CD4-positive, alpha-beta T cell treated with Interleukin-17A for 4 hours (primary cell): ENCODE measurements at places on chromosomes 3 and 15.

DNA sequence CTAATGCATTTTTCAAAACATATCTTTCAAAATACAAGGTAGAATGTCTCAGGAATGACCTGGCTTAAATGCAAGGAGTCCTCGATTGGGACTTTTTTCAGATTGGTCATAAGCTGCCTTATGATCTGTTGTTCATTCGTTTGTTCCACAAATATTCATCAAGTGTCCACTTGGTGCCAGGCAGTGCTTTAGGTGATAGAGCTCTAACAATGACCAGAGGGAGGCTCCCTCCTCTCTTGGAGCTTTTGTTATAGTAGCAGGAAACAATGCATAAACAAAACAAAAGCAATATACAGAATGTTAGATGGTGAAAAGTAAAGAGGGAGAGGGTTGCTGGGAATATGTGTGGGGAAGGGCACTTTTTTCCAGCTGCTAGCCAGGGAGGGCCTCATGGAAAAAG, 156.1 kb downstream of the MCTP2 start:
- no peak for DNase-seq

GRCh38 chr15:31399544-31400171, 73.0 kb downstream of the KLF13 start:
- no peak for DNase-seq

DNA sequence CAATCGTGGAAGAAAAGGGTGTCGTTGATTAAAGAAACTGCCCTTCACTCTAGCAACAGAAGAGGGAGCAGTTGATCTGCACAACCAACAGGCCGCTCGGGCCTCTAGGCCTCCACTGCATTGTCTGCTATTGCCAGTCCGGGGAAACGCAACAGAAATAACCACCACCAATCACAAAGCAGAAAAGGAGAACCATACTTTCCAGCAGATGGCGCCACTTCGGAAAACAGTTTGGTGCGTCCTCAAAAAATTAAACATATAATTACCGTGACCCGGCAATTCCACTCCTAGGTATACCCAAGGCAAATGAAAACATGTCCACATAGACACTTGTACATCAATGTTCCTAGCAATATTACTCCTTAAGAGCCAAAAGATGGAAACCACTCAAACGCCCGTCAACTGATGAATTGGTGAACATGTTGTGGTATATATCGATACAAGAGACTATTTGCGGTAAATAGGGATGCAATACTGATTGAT, 154.1 kb downstream of the TJP1 start:
- no peak for DNase-seq

DNA sequence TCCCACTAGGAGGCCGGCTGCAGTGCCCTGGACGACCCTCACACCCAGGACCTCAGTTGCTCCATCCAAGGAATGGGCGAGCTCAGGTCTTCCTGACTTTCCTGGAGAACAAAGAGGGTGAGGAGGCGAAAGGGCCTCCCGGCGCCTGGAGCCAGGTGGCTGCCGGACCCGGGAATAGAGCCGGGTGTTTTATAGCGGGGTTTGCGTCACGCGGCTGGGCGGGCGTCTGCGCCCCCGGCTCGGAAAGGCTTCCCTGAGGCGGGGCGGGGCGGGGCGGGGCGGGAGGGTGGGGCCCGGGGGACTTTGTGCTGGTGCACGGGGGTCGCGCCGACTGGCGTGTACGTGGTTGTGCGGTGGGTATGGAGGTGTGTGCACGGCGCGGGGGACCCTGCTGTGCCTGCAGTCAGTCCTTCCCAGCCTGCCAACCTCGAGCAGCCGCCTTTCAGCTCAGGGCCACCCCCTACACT, 4.6 kb upstream of the PRKCD start:
- no peak for DNase-seq

DNA sequence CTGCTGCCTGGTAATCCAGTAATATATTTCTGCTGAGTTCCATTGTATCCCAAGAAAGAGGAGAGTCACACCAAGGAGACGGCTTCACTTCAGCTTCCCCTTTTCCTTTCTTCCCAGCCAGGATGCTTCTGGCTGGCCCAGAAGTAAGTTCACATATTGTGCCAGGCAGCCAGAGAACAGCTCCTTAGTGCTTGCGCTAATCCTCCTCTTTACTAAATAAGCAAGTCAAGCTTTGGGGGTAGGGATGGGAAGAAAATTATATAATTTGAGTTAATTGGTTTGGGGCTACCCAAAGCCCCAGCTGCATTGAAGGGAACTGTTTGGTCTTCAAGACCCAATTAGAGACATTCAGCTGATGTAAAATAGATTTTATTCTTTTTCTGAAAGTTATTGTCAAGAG, 218.8 kb upstream of the HES1 start:
- DNase-seq, result no peak

- DNase-seq, result no peak
Observed at GRCh38 chr3:169104972-169105371, 558.5 kb downstream of the MECOM start.
